ENCODE measurements at places on chromosomes 1 and 21. TPM values are rescaled to one million over a fixed set of nuclear protein-coding genes. Genes with fewer than 3 reads are reported as not detected.

The RGS16 gene
- total RNA-seq, result 0.23 TPM

The NBPF4 gene
- total RNA-seq, result not detected

The ADAMTS1 gene
- total RNA-seq, result 73.5 TPM

The E2F2 gene
- under 0.01 TPM for total RNA-seq

The OLFML2B gene
- total RNA-seq, result 3.4 TPM

The F13B gene
- total RNA-seq, result not detected

The AMPD1 gene
- not detected for total RNA-seq

The ZBTB8A gene
- total RNA-seq, result 3.1 TPM

The LCA5L gene
- total RNA-seq, result 2.5 TPM

The OR2T1 gene
- not detected for total RNA-seq

The L1TD1 gene
- total RNA-seq, result 0.43 TPM

The APCS gene
- not detected for total RNA-seq

The ROR1 gene
- 93.1 TPM for total RNA-seq

The CDCA8 gene
- total RNA-seq, result 0.60 TPM

The C1orf159 gene
- total RNA-seq, result 6.9 TPM

The PDPN gene
- 32.9 TPM for total RNA-seq

The MRPS21 gene
- total RNA-seq, result 43.4 TPM

The CATSPERE gene
- 0.12 TPM for total RNA-seq

The PDZK1 gene
- not detected for total RNA-seq

The C8A gene
- not detected for total RNA-seq

The TMEM79 gene
- 1.5 TPM for total RNA-seq

The PNRC2 gene
- 68.9 TPM for total RNA-seq

The ERO1B gene
- 1.1 TPM for total RNA-seq

The NUP210L gene
- total RNA-seq, result not detected

The OR2G6 gene
- total RNA-seq, result not detected

The CHD5 gene
- under 0.01 TPM for total RNA-seq

The SPRR5 gene
- not detected for total RNA-seq

The PRAMEF12 gene
- total RNA-seq, result not detected

The MYCL gene
- not detected for total RNA-seq

The ATXN7L2 gene
- 5.8 TPM for total RNA-seq

The MATN1 gene
- total RNA-seq, result under 0.01 TPM

The NBPF10 gene
- total RNA-seq, result 2.0 TPM

The CLCNKB gene
- 0.09 TPM for total RNA-seq

The NUDT17 gene
- 0.12 TPM for total RNA-seq

The KRTAP21-2 gene
- not detected for total RNA-seq

The KCNK1 gene
- 1.4 TPM for total RNA-seq

The GJC2 gene
- total RNA-seq, result 0.60 TPM

The ETNK2 gene
- total RNA-seq, result 12.7 TPM

The UCK2 gene
- total RNA-seq, result 50.2 TPM

The FAM110D gene
- not detected for total RNA-seq
